Occipital lobe (tissue), 3 donors: ENCODE measurements at places on chromosomes 2 and 18.

GRCh38 chr18:23340661-23341060 lies 112.4 kb upstream of the RIOK3 start:
- no peak for DNase-seq

DNA sequence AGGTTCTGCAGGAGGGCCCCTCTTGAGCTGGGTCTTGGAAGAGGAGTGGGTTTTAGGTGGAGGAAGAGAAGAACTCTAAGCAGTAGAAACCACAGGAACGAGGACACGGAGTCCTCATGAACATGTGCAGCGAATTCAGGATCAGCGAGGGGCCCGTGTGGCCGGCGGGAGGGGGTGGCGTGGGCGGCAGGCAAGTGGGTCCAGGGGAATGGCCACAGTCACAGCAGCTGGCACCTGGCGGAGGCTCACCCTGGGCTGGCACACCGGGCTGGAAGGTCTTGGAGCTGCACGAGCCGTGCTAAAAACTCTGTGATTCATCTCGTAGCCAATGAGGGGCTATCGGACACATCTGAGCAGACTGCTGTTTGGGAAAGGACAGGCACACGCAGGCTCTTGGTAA lies 18.0 kb upstream of the CIDEA start:
- no peak for DNase-seq

- DNase-seq, result no peak
Observed at GRCh38 chr2:27980242-27980641, 89.7 kb downstream of the BABAM2 start.

- DNase-seq, result no peak
Observed at GRCh38 chr2:144971786-144972335, 451.9 kb upstream of the ZEB2 start.

DNA sequence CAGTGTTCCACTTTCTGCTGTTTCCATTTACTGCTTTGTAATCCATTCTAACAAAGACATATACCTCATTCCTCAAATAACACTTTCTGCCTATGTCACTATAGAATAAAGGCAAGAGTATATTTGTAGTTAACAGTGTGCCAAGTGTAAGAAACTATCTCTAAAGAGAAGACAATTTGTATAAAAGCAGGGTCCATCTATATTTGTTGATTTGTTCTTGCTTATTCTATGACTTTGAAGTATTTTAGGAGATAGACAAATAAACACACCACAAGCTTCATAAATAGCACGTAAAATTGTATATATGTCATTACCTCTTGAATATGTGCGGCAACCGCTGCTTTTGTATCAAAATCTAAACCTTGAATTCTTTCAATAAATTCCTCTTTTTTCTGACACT lies 56.0 kb downstream of the CCDC88A start:
- DNase-seq, result no peak

GRCh38 chr18:31679133-31679742 lies 5.1 kb downstream of the B4GALT6 start:
- DNase-seq, result no peak

DNA sequence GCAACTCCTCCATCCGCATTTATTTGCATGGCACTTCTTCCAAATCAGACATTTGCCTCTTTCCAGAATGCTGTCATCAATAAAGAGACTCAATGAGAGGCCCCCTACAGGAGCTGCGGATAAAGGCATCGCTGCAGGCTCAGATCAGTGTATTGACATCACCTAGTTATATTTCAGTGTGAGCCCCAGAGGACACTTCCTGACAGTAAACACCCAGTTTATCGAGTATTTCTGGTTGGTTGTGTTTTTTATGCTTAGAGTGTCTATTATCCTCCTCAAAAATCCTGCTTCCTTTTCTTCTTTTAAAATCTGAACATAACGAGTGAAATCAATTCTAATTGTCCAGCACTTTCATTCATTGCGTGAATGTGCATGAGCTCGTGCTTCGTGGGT lies 38.8 kb downstream of the NRP2 start:
- DNase-seq, result no peak
